Right lung (tissue), 10 donors: ENCODE measurements at places on chromosomes 7 and 10. TPM values are rescaled to one million over a fixed set of nuclear protein-coding genes. Genes with fewer than 3 reads are reported as not detected.

GRCh38 chr10:84693006-84693405 lies 364.6 kb downstream of the CCSER2 start:
- DNase-seq: no peak

GRCh38 chr10:34288634-34289033 lies 526.5 kb downstream of the PARD3 start:
- DNase-seq: no peak

DNA sequence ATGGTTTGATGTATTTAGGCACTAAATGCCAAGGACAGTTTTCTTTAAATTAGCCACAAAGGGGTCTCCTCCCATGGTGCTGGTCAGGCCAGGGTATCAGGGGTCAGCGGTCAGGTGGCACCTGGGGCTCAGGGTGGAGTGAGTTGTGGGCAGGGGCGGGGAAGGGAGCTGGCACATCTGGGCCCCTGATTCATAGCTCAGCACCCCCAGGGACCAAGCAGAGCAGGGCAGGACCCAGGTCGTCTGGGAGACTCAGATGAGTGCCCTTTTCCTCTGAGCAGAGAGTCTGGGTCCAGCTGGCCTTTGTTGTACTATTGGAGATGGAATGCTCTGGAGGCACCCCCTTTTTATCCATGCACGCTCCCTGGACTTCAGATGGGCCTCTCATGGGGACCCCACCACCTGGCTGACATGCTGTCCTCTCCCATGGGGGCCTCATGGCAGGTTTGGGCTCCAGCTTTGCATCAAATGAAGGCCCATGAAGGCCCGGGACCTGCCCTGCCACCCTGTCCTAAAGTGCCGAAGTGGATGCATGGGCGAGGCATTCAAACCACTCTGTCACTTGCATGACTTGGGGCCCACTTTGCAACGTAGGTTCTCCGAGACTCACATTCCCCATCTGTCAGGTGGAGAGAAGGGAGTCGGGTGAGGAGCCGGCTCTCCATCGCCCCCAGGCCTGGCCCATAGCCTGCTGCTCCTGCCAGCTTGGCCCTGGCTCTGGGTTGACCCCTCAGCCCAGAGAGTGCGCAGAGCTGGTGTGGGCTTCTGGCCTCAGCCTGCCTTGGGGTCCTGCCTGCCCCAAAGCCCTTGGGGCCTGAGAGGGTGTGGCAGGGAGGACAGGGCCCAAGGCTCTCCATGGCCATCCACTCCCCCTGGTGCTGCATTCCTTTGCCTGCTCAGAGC lies 66.4 kb downstream of the RAMP3 start:
- DNase-seq: no peak

GRCh38 chr7:70529914-70530585 lies 601.9 kb upstream of the GALNT17 start:
- DNase-seq: no peak

GRCh38 chr7:17347401-17347800 lies 48.9 kb downstream of the AHR start:
- DNase-seq: no peak

DNA sequence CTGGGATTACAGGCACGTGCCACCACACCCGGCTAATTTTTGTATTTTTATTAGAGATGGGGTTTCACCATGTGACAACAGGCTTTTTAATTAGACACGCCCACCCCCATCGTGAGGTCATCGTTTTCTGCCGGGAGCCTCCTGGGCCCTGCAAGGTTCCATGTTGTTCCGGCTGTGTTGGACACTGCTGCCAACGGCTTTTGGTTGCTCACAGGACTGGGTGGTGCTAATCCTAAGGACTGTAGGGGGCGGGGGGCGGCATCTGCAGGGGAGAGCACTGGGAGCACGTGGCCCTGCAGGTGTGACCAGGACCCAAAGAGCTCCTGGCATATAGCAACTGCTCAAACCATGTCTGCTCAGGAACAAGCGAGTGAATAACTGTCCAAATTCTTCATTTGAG lies 29.5 kb upstream of the INSIG1 start:
- DNase-seq: no peak

DNA sequence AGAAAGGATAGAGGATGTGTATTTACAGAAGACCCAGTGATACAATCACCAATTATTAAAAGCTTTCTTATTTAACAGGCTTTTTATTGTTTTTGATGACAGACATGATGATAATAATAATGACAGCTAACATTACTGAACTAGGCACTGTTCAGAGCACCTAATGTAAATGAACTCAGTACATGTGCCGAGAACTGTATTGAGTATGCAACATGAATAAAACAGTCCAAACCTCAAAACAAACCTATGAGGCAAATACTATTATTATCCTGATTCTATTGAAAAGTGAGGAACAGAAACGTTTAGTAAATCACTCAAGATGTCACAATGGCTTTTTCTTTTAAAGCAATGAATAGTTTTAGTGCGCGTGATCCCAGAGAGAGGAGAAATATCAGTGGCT lies 27.1 kb downstream of the TAS2R16 start:
- DNase-seq: no peak

GRCh38 chr7:149673006-149673405 lies 100.4 kb downstream of the ZNF467 start:
- DNase-seq: no peak

GRCh38 chr7:157010588-157011332 lies at the start of gene MNX1:
Gene MNX1 (minus strand): TSS chr7:157010663. CDS start chr7:157010350, 313 bp downstream.
- DNase-seq: no peak

DNA sequence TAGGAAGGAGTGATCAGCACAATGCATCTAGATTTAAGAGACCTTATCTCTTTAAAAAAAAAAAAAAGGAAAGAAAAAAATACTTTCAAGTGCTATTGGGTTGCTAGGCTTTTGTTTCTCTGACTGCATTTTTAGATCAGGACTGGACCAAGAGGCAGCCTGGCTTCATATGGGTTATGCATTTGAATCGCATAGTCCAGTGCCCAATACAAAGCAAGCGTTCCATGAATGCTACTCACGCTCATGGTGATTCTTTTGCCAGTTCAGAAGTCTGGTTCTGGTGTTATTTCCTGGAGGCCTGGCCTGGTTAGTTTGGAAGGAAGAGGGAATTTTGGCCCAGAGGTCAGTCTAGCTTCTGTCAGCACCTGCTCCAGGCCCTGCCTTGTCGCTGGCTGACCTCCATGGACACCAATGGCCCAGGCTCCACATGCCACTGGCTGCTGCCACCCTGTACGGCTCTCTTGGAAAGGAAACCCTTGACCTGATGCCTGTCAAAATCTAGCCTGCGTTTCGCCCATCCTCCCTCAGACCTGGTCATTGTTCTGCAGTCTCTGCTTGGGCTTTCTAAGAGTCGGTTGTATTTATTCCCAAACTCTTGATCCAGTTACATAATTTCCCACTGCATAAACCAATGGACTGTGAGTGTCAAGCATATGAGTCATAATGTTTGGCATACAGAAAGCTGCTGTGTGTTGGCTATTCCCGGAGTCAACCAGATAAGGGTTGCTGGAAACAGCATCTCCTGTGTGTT lies 74.3 kb upstream of the MKX start:
- no peak for DNase-seq

GRCh38 chr10:123427165-123427786 lies 238.9 kb upstream of the GPR26 start:
- DNase-seq: no peak

GRCh38 chr7:55144333-55145317 lies 125.8 kb downstream of the EGFR start:
- DNase-seq: no peak

Gene OR2A42
- 5.2 TPM for polyA plus RNA-seq

- DNase-seq: no peak
These were observed 241.4 kb downstream of the LRMDA start for GRCh38 chr10:75672842-75673241.

DNA sequence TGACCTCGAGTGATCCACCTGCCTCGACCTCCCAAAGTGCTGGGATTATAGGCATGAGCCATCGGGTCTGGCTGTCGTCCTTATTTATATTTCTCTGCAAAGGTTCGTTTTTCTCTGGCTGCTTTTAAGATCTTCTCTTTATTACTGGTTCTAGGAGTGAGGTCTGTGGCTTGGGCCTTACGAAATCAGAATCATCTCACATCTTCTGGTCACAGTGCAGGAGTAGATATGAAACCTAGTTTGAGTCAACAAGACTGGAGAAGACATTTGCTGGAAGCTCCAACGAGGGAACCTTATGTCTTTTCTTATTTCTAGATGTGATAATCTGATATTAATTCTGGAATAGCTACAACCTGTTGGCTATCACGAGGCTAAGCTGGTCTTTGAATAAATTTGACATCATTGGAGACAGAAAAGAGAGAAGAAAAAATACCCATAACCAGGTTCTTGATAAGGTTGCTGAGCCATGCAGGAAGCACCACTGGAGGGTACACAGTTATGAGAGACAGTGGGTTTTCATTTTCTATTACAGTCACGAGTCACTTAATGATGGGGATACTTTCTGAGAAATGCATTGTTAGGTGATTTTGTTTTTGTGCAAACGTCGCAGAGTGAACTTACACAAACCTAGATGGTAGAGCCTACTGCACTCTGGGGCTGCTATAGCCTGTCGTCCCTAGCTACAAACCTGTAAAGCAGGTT lies 25.6 kb upstream of the IL15RA start:
- no peak for DNase-seq

GRCh38 chr7:82156168-82156567 lies 287.4 kb downstream of the CACNA2D1 start:
- DNase-seq: no peak

Gene PARP12
- polyA plus RNA-seq: 29.9 TPM

Gene TET1
- 8.7 TPM for polyA plus RNA-seq

Gene GPR85
- 2.7 TPM for polyA plus RNA-seq

DNA sequence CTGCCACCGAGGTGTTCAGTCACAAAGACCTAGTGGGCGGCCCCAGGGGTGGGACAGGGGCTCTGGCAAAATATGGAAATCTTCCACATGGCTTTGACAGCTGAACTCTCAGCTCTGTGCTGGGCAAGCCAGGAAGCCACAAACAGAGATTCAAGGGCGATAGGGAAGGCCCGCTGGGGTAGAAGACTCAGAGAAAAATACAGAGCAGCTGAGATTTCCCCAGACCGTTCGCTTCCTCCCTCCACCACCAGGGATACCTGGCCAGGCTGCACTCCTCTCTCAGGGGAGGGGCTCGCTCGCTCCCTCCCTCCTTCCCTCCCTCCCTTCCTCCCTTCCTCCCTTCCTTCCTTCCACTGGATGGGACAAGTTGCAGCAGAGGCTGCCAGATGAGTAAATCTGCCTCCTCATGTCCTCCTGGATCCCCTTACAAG lies 260.5 kb downstream of the PRPF18 start:
- DNase-seq: no peak

Gene IL2RA
- 0.18 TPM for polyA plus RNA-seq

DNA sequence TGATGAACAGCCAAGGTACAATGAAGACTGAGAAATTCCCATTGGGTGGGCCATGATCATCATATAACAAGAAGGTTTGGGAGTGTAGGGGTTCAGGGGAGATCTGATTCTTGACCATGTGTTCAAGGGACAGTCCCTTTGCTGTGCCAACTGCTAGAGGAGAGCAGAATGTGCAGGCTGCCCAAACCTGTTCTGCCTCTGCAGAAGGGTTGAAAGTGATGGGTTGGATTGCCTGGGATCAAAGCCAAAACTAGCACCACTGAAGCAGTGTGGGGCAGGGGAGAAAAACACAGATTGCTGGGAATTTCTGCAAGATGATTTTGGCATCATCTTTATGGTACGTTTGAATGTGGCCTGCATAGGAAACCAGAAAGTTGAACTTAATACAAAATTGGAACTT lies 303.9 kb downstream of the OTUD1 start:
- peak; percentile 32 for DNase-seq

DNA sequence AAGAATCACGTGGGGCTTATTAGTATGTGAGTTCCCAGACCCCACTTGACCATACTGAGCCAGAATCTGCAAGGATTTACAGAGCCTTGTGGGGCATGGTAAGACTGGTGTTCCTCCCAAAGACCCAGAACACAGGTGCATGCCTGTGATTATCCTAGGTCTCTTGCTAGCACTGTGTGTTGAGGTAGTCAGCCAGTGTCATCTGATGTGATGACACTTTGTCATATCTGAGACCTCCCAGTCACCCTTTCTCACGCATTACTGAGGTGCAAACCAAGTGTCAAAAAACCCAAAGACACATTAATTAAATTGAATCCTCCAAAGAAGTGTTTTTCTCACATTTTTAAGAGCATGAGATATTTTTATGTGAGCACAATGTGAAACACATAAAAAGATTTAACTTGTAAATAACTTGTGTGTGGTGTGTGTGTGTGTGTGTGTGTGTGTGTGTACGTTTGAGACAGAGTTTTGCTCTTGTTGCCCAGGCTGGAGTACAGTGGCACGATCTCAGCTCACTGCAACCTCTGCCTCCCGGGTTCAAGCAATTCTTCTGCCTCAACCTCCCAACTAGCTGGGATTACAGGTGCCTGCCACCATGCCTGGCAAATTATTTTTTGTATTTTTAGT lies 162.0 kb upstream of the PRPS1L1 start:
- DNase-seq: no peak

Gene STAMBPL1
- 13.7 TPM for polyA plus RNA-seq

Gene LRRC17
- polyA plus RNA-seq: 176 TPM

GRCh38 chr7:77794000-77794399 lies 4.2 kb downstream of the TMEM60 start:
- DNase-seq: no peak

- no peak for DNase-seq
These were observed 300.7 kb upstream of the ADARB2 start for GRCh38 chr10:2038036-2038435.

GRCh38 chr7:77258593-77258992 lies 59.0 kb upstream of the FGL2 start:
- DNase-seq: no peak

Gene LEP
- polyA plus RNA-seq: 0.06 TPM

DNA sequence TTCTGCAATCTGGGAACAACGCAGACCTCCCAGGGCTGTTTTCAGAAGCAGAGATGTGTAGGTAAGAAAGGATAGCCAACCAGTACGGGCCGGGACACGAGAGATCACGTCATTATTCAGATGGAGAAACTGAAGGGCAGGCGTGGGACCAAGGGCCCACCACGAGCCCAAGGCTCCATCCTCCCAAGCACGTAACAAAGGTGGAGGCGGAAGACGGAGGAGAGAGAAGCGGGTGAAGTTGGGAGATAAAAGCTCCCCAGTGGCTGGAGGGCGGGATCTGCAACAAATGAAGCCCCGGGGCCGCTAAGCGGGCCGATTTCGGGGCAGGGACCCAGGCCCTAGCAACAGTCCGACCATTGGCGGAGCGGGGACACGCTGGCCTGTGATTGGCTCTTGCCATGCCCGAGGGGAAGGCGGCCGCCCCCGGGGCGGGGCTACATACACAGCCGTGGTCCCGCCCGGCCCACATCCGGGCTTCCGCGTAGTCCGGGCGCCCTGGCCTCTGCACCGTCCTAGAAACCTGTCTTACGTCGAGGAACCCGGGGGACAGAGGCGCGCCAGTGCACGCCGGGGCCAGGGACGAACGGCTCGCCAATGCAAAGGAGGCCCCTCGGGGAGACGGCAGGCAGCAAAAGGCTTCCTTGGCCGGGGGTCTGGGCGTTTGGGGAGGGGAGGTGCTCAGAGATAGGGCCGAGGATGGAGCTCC lies 15.5 kb downstream of the HSPB1 start:
- peak; percentile 97 for DNase-seq

Gene WAPL
- 33.6 TPM for polyA plus RNA-seq

Gene MRLN
- 0.74 TPM for polyA plus RNA-seq
